ENCODE measurements at places on chromosomes 3 and 15.

GRCh38 chr3:127747751-127748521 lies 74.4 kb downstream of the MGLL start:
- DNase-seq = no peak

GRCh38 chr3:30475038-30475808 lies 131.2 kb upstream of the TGFBR2 start:
- DNase-seq = no peak

GRCh38 chr3:31170932-31171670 lies 276.6 kb upstream of the GADL1 start:
- DNase-seq = no peak

DNA sequence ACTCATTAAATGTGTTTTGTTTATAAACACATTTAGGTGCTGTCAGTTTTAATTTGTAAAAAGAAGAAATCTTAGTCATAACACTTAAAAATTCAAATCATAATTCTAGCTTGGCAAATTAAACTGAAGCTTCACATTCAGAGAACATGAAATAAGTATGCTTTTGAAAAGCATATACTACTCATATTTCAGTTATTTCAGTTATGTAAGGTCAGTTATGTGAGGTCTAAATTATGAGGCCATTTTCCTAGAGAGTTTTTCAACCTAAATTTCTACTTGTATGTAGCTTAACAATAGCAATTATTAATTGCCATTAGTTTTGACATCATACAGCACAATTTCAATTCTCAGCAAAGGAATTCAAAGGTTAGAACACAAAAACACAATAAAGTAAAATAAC lies 465.0 kb downstream of the PLOD2 start:
- no peak for DNase-seq

DNA sequence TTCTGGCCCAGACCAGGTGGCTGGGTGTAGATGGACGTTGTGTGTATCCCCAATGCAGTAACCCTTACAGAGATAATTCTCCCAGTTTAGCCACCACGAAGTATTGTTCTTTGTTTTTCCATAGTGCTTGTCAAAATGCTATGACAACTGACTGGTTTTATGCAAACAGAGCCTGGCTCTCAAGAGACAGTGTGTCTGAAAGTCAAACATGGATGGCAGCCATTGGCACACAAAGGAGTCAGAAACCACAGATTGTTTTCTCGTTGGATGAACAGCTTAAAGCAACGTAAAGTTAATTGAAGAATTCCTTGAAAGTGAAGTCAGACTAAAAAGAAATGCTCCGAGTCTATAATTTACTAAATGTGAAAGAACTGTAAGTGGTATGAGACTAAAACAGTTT lies 91.2 kb downstream of the FILIP1L start:
- DNase-seq = no peak

DNA sequence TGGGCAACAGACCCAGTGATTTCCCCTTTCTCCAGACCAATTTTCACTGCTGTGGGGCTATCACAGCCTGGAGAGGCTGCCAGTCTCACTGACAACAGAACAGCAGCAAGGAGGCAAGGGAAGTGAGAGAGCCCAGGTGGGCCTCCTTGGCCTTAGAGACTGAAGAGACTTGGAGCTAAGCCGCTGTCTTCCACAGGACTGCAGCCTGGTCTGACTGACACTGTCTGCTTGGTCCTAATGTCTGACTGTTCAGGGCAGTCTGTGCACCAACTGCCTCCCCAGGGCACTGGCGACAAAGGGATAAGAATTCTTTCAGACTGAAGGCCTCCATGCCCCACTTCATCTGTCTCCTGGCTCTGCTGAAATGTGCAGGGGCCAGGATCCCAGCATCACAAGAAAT lies 11.5 kb downstream of the POMGNT2 start:
- no peak for DNase-seq

Data from neural crest cell (in vitro differentiated cells).